NCI-H2081 (cell line): ENCODE measurements at places on chromosomes 2 and 18.

DNA sequence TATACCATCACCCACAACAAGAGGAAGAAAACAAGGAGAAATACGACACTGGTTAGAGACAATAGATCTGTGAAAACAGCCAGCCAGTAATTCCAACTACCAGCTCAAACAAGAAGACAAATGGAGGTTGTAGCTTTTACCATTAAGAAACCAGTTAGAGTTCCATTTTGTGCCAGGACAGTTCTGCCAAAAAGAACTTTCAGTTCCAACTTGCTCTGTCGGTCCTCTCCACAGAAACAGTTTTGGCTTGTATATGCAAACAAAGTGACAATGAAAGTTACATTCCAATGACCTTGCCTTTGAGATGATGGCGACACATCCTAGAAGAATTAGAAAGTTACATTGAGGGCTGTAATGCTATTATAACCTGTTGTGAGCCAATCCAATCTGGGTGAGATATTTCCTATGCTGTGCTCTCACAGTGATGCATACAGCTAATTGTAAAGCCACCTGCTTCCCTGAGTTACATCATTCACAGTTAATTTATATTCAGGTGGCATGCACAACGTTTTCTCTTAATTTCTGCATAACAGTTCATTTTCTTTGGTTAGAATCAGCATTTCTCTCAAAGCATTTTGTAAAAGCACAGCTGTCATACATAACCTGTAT, 1378.4 kb upstream of the PIK3C3 start:
- no peak for DNase-seq

- DNase-seq = no peak
Measured at GRCh38 chr2:167933097-167933814, 314.1 kb downstream of the STK39 start.

- DNase-seq = no peak
Measured at GRCh38 chr18:49961271-49961670, 147.9 kb upstream of the ACAA2 start.

DNA sequence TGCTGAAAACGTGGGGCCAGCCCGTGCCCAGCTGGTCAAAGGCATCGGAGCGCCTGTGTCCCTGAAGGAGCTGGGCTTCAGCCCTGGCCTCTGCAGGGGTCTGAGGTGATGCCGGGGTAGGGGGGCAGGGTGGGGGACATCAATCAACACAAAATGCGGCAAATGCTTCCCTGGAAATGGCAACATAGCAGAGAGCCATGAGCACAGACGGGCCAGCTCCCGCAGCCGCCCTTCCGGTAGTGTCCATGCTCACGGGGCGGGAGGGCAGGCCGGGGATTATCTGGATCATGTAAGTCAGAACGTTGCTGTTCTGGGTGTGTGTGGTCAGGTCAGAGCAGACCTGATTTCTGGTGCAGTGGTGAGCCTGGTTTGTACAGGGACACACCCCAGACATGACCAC, 56.5 kb upstream of the TWIST2 start:
- DNase-seq = no peak

GRCh38 chr2:109013051-109013450, 24.0 kb upstream of the EDAR start:
- DNase-seq = no peak

DNA sequence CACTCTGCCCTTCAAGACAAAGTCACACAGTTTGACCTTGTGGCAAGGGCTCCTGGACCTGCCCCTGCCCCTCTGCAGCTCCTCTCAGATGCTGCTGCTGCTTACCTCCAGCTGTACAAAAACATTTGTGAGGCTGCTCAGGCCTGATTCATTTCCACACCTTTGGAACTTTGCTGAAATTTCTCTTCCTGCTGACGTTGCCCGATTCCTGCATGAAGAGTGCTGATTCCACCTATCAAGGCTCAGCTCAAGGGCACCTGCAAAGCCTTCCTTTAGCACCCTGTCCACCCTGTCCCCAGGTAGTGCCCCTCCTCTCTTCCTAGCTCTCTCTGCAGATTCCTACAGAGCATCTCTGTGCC, 738.3 kb upstream of the HS6ST1 start:
- no peak for DNase-seq

DNA sequence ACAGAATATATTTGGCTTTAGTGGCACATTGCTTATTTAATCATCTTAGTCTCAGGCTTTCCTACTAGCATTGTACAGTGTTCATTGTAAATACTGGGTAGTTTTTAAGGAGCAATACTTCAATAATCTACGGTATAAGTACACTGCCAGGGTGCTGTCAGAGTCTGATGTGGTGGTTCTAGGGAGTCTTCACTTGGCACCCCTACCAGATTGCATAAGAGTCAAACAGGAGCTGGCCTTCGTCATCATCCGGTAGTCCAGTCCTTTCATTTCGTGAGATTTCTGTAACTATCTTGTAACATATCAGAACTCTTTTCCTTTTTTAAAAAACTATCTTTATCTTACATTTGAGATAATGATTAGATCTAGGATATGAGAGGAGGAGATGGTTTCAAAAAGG, 91.1 kb downstream of the ZNF532 start:
- no peak for DNase-seq
